NCI-H510A (cell line): ENCODE measurements at places on chromosomes 7 and 10.
A peak's percentile ranks its signal among the peaks of the same experiment; 100 is the strongest.

GRCh38 chr10:94413361-94413760, 11.0 kb downstream of the TBC1D12 start:
- no peak for DNase-seq

- DNase-seq = no peak
Measured at GRCh38 chr7:45576249-45576929, 2.2 kb downstream of the ADCY1 start.

- DNase-seq = no peak
Measured at GRCh38 chr10:89151857-89152256, 55.3 kb downstream of the CH25H start.

GRCh38 chr7:77202481-77202976, 2.9 kb upstream of the FGL2 start:
- no peak for DNase-seq

DNA sequence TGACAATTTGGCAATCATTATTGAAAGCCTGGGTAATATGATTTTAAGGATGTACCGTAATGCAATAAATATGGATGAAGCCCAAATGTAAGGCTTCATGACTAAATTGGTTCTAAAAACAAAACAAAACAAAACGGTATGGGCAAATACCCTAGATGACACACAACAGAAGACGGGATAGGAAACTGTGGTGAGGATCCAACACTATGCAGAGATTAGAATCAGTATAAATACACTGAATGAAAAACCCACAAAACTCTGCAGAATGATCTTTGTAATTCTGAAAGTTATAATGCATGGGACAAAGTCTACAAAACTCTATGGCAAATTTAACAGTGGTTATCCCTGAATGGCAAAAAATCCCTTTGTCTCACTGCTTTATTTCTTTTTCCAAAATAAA, 57.6 kb downstream of the MALSU1 start:
- no peak for DNase-seq

DNA sequence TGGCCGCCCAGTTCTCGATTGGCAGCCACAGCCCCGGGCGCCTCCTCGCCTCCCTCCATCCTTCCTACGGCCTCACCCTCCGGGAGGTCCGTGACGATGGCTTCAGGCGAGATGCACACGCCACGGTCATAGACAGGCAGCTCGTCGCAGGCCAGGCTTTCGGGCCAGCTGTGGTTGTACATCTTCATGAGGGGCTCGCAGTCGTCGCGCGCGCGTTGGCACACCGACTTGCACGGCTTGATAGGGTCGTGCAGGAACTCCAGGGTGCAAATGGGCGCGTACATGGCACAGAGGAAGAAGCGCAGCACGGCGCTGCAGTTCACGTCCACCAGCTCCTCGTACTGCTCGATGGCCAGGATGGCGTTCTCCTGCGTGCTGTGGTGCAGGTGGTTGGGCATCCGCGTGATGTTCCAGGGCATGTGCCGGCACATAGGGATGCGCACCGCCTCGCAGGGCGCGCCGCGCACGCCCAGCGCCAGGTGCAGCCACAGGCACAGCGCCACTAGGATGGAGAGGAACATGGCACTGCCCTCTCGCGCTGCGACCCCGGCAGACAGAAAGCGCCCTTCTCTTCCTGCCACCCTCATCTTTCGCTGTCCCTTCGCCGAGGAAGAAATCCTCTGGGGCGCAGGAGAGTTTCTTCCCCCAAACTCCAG, 472 bp downstream of the SFRP4 start:
- DNase-seq = no peak

GRCh38 chr10:71633920-71634319, 85.7 kb downstream of the C10orf105 start:
- DNase-seq = no peak

- no peak for DNase-seq
Measured at GRCh38 chr7:109901926-109902325, 1189.0 kb upstream of the LRRN3 start.

DNA sequence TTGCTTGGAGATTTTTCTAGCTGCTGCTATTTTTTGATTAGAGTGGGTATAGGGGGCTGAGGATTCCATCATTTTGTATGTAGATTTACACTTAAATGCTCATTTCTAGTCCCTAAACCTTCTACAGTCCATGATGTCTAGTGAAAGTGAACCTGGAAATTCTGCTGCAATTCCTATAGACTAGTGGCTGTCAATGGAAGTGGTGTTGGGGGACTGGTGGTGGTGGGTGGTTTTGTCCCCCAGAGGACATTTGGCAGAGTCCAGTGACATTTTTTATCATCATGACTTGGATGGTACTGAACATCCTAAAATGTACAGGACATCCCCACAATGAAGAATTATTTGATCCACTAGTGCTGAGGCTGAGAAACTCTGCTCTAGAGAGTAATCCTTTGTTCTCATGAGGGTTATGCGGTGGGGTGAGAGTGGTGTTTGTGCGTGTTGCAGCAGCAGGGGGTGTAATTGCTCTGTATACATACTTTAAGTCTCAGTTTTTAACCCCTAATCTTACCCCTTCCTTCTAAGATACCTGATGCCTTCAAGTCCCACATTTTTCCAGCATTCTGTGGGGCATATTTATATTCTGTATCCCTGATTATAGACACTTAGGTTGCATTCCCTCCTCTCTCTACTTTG, 35.0 kb downstream of the KIF11 start:
- no peak for DNase-seq

- peak; percentile 73 for DNase-seq
Measured at GRCh38 chr10:71396084-71396710, 523 bp upstream of the CDH23 start.

- DNase-seq = no peak
Measured at GRCh38 chr7:149772956-149773434, 393 bp downstream of the ZNF467 start.

DNA sequence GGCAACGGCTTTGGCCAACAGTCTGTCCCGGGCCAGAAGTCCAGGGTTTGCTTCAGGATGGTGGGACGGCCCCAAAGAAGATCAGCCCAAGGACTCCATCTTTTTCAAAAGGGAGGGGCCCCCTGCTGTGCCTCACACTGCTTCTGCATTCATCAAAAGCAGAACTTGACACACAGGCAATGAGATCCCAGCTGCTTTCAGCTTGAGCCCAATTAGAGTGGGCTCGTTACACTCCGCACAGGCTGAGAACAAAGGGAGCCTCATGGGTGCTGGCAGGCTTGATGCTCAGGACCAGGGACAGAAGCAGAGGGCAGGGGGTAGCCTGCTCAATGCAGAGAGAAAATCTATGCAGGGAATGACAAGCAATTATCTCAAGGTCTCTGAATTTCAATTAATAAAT, 45.5 kb downstream of the VOPP1 start:
- DNase-seq = no peak

DNA sequence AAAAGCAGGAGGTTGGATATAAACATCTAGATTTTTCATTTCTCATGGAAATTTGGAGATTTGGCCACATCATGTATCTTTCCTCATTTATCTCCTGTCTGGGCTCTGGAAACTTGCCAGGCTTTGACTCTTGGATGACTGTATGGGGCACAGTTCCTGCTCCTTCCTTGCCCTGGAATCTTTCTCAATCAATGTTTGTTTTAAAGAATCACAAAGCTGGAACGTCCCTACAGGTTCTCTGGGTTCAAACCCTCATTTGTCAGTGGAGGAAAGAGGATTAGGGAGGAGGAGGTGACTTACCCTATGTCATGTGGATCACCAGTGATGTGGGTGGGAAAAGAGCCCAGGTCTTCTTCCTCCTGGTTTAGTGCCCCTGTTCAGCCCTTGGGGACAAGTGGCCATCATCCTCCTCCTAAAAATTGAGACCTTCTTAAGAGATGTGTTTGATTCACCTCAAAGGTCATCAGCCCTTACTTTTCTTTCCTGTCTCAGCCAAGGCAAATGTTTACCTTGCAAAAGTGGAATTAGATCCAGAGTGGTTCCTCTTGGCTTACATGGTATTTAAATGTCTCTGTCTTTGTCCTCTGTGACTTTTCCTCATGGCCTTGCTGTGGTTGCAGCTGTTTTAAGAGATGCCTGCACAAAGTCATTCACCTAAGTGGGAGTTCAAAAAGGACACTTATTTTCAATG, 38.8 kb upstream of the PDZD8 start:
- DNase-seq = no peak

DNA sequence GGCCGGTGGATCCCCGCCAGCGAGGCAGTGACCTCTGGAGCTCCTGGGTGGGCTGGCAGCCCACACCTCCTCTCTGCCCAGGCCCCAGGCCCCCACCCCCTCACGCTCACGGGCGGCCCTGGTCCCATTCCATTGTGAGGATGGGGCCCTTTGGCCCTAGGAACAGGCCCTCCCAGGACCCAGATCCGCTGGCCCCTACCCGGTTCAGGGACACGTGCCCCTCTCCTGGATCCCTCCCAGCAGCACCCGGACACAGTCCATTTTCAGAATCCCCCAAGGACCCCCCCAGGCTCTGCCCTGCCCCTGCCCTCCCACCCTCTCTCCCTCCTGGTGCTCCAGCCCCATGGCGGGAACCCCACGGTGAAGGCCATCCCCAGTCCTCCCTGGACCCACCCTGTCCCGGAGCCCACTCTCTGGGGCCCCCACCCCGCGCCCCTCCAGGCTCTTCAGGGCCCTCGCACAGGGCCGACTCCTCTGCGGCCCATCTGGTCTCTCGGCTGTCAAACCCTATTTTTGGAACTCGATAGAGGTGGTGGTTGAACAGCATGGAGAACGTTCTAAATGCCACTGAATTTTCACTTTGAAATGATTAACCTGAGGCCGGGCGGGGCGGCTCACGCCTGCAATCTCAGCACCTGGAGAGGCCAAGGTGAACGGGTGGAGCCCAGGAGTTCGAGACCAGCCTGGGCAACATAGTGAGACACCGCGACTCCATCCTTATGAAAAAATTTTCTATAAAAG, 8.1 kb downstream of the ADAP1 start:
- DNase-seq = no peak

- DNase-seq = no peak
Measured at GRCh38 chr10:13816195-13816925, 229.6 kb downstream of the PRPF18 start.

DNA sequence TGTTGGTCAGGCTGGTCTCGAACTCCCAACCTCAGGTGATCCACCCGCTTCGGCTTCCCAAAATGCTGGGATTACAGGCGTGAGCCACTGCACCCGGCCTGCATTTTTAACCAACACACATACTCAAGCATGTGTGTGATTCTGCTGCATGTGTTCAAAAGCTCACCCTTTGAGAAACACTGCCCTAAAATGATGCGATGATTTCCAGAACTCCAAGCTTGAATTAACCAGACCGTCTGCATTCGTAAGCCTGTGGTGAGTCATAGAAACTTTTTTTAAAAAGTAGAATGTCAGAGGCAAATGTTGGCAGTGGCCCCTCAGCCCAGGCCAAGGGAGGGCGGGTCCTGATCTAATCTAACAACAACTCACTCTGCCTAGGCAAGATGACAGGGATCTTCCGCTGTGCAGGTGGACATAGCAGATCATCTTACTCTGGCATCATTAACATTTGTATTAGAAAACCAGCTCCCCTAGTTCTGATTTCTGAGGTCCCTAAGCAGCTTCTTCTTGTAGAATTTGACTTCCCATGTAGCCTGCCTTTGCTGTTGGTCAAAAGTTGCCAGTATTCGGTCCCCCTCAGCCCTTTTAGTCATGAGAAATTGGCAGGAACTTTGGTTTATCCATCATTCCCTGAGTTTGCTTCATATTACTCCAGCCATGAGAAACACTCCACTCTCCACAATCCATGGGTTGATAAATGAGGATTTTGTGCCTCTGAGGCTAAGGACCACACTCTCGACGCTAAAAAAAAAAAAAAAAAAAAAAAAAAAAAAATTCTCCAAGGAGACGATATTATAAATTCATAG, 190.4 kb downstream of the SKIDA1 start:
- DNase-seq = no peak

- DNase-seq = no peak
Measured at GRCh38 chr10:11798845-11799735, 24.1 kb upstream of the PROSER2 start.

GRCh38 chr7:68306692-68307107, 1291.6 kb upstream of the AUTS2 start:
- DNase-seq = no peak

DNA sequence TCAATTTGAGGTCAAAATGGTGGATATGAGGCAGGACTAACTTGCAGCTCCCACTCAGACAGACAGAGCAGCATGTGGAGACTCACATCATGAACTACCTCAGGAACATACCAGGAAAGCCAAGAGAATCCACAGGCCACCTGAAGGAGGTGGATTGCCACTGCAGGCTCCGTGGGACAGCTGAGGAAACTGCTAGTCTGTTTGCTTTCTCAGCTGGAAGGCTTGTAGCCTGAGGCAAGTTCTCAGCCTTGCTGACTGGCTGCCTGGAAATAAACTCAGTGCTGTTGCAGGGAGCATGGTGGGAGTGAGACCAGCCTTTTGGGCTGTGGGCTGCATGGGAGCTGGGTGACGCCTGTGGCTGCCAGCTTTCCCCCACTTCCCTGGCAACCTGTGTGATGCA, 202.9 kb downstream of the ZNF248 start:
- no peak for DNase-seq

GRCh38 chr10:71636588-71636987, 83.0 kb downstream of the C10orf105 start:
- no peak for DNase-seq

DNA sequence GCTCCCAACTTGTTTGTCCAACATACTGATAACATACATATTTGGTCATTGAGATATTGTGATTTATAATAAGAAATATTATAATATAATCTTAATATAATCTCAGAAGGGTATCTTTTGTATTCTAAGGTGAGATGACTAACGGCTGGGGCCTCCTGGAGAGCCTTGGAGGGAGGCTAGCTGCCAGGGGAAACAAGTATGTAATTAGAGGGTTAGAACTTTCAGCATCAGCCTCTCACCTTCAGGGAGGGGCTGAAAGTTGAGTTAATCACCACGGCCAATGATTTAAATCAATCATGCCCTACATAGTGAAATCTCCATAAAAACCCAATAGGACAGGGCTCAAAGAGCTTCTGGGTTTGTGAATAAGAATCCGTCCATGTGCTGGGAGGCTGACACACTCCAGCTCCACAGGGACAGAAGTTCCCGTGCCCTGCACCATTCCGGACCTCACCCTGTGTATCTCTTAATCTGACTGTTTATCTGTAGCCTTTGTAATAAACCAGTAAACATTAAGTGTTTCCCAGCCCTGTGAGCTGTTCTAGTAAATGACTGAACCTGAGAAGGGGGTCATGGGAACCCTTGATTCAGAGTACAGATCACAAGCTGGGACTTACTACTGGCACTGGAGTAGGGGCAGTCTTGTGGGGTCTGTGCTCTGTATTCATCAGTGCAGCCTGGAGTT, 86.3 kb upstream of the STEAP1B start:
- DNase-seq = no peak
